ENCODE measurements at places on chromosomes 16 and 17.

DNA sequence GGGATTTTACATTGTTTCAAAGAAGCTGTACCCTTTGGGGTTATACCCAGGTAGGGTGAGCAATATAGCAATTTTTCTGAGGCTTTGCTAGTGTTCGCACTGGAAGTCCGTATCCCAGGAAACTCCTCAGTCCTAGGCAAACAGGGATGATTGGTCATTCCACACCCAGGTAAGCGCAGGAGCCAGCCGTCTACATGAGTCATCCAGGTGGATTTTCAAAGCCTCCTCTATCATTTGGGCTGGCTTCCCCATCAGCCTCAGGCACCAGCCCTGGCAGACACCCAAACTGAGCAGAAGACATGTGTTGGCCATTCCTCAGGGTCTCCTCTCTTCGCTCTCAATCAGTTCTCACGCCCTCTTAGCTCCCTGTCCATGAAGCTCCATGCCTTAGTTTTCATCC is 135.6 kb downstream of the AIPL1 start:
- DNase-seq: no peak

DNA sequence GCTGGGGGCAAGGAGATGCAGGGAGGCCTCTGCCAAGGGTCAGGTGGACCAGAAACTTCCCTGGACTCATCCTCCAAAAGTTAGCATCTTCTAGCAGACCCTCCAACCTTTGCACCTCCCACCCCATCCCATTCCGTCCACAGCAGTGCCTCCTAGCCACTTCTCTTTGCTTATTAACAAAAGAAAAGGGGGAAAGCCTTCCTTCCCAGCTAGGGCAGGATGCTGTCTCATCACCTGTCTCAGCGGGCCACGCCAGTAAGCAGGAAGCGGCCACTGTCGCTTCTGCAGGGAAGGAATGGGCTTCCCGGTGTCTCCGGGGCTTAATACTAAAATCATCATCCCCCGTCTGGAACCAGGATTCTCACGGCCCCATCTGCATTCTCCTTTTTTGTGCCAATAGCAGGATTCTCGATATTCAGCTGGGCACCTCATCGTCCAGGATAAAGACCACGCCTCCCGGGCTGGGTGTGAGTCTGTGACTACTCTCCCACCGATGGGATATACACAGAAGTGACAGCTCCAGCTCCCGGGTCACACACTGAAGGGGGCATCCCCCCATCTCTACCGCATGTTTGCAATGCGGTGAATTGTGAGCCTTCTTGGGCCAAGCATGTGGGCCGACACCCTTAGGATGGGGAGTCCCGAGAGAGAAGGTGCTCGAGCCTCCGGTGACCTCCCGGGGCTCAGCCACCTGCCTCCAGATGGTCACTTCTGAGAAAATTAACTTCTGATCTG is 15.5 kb upstream of the RBFOX3 start:
- no peak for DNase-seq

DNA sequence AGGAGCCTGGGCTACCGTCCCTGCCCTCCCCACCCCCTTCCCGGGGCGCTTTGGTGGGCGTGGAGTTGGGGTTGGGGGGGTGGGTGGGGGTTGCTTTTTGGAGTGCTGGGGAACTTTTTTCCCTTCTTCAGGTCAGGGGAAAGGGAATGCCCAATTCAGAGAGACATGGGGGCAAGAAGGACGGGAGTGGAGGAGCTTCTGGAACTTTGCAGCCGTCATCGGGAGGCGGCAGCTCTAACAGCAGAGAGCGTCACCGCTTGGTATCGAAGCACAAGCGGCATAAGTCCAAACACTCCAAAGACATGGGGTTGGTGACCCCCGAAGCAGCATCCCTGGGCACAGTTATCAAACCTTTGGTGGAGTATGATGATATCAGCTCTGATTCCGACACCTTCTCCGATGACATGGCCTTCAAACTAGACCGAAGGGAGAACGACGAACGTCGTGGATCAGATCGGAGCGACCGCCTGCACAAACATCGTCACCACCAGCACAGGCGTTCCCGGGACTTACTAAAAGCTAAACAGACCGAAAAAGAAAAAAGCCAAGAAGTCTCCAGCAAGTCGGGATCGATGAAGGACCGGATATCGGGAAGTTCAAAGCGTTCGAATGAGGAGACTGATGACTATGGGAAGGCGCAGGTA is 762 bp downstream of the CDK12 start:
- no peak for DNase-seq

DNA sequence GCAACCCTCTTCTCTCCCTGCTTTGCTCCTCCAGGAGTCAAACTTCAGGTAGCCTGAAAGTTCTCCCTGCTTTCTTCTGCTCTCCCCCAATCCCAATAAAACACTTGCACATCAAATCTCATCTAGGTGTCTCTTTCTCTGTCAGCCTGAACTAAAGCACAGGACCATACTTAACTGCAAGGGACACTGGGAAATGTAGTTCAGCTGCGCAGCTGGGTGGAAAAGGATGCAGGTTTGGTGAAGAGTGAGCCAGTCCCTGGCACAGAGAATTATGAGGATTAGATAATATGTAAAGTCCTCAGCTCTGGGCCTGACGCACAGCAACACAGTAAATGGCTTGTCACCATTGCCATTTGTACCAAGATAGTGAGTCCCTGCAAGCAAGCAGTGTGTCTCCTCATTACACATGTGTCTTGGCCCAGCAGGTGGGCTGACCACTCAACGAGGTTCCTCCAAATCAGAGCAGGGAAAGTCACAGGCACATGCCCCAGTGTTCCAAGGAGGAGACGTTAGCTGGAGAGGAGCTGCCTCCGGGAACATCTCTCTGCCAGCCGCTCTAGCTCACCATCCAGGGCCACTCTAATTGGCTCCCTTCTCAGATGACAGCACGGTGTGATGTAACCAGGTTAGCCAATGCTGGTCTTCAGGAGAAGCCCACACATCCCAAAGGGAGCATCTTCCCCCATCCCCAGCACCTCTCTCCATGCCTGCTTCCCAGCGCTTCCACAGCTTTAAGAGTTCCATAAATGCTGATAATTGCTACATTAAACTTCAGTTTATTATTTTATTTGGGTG is 29.7 kb upstream of the IRX3 start:
- DNase-seq: no peak

- no peak for DNase-seq
These were observed 4.4 kb upstream of the CYB561 start for GRCh38 chr17:63450551-63450950.

All from NCI-H187 treated with DMSO at 0.1 percent for 48 hours (cell line).